ENCODE measurements at places on chromosomes 3 and 15.

DNA sequence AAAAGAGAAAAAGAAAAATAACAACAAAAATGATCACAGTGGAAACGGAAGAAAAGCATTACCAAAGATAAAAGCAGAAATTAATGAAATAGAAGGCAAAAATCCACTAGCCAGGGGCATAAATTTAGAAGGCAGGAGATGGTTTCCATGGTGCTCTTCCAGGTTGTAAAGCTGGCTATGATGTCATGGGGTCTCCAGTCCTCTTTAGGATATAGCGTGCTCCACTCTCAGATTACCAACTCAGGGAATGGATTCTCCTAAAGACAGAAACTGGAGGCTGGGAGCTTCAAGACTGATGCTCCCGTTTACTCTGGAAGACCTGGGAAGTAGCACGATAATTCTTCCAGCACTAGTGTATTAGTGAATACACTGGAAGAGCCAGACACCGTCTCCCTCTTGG, 10.9 kb upstream of the ULK4 start:
- no peak for DNase-seq

- DNase-seq, result no peak
Measured at GRCh38 chr3:170709046-170709445, 123.2 kb upstream of the SLC7A14 start.

DNA sequence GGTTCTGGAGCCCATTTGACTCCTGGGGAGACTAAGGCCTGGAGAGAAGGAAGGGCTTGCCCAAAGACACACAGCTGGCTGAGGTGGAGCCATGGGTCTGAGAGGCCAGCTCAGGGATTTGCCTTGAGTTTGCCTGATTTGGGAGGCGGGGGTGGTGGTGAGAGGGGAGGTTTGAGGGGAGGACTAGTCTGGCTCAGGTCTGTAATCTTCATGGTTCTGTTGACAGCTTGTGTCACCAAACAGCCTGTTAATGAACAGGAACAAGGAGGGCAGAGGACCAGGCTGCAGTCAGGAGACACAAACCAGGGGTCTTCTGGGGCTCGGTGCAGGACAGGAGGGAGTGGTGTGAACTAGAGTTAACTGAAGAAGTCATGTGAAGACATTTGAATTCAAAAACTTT, 3.6 kb downstream of the TRH start:
- DNase-seq, result no peak

DNA sequence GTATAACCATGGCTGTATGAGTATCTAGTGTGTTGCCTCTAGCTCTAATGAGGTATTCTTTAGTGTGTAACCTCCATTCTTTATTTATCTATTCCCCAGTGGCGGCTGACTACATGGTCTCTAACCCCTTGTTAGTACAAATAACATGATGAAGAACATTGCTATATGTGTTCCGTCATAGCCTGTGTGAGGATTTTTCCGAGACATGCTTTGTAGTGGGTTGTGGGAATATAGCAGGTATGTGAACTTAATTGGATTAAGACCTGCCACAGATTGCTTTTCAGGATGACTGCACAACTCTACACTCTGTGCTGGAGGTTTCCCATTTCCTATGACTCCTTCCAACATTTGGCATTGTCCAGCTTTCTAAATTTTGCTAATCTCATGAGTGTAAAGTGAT, 563.4 kb downstream of the ROBO1 start:
- peak; percentile 47 for DNase-seq

GRCh38 chr3:124999897-125000435, 55.8 kb downstream of the HEG1 start:
- no peak for DNase-seq

Measured in astrocyte of the cerebellum (primary cell).